ENCODE measurements at places on chromosomes 7 and 10. TPM values are rescaled to one million over a fixed set of nuclear protein-coding genes. Genes with fewer than 3 reads are reported as not detected.

DNA sequence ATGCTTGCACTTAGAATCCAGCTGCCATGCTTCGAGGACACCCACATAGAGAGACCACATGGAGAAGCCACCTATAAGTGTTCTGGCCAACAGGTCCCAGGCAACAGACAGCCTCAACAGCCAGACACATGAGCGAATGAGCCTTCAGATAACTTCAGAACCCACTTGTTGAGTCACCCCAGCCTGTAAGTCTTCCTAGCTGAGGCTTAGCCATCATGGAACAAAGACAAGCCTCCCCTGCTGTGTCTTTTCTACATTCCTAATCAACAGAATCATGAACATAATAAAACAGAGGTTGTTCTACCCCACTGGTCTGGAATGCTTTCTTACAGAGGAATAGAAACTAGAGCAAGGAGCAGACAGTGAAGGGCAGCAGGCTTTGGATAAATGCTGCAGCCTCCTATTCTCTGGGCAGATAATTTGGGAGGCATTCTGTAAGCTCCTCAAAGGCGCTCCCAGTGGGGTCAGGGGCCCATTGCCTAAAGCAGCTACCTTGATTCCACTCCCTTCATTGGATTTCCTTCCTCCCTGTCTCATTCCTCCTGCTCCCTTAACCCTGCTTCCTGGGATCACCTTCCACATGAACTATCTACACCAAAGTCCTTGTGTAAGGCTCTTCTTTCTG, 4.6 kb downstream of the TLL2 start:
- DNase-seq: no peak

GRCh38 chr10:88157981-88158465, 294.6 kb downstream of the PTEN start:
- no peak for DNase-seq

Gene PNLIPRP3
- total RNA-seq: not detected

- DNase-seq: peak; percentile 57
Observed at GRCh38 chr10:46546591-46547540, 9.6 kb downstream of the GPRIN2 start.

Gene SH3PXD2A
- total RNA-seq: 3.4 TPM

Gene CLDN4
- not detected for total RNA-seq

DNA sequence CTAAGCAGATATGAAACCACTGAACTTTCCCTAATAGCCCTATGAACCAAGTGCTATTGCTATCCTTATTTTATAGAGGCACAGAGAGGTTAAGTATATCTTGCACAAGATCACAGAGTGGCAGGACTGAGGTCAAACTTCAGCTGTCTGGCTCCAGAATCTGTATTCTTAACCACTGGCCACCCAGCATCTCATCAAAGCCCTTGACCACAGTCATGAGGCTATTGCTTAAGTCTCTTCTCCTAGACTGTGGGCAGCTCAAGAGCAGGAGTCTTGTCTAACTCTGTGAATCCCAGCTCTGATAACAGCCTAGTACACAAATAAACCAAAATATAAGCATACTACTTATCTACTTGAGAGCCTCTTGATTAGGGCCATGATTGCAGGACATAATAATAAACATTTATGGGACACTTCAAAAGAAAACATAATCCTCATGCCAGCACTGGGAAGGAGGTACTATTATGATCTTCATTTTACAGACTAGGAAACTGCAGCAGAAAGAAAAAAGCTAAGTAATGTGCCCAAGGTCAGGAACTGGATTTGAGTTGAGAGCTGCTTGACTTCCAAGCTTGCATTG, 22.4 kb upstream of the SMC3 start:
- no peak for DNase-seq

Gene PGAM2
- total RNA-seq: not detected

Gene CFAP69
- 0.21 TPM for total RNA-seq

Gene ZNF853
- total RNA-seq: 1.0 TPM

- DNase-seq: no peak
Observed at GRCh38 chr7:47507522-47507921, 74.4 kb downstream of the TNS3 start.

GRCh38 chr10:61164458-61165160, 220.6 kb upstream of the RHOBTB1 start:
- no peak for DNase-seq

GRCh38 chr7:150876817-150877526, 24.7 kb downstream of the AOC1 start:
- DNase-seq: no peak

DNA sequence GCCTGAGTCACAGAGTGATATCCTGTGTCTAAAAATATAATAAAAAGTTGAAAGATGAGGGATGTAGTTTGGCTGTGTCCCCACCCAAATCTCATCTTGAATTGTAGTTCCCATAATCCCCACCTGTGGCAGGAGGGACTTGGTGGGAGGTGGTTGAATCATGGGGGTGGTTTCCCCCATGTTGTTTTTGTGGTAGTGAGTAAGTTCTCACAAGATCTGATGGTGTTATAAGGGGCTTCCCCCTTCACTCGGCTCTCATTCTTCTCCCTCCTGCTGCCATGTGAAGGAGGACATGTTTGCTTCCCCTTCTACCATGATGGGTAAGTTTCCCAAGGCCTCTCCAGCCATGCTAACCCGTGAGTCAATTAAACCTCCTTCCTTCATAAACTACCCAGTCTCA, 25.1 kb upstream of the UBE3C start:
- no peak for DNase-seq

GRCh38 chr10:123359539-123359938, 205.3 kb downstream of the BUB3 start:
- DNase-seq: no peak
